ENCODE measurements at places on chromosomes 3 and 15.
A peak's percentile ranks its signal among the peaks of the same experiment; 100 is the strongest.

GRCh38 chr3:189637750-189638149, 6.6 kb downstream of the TP63 start:
- no peak for DNase-seq

GRCh38 chr3:53331871-53332270, 15.5 kb downstream of the DCP1A start:
- DNase-seq = no peak

GRCh38 chr3:33438284-33438668, 1.9 kb downstream of the UBP1 start:
- no peak for DNase-seq

DNA sequence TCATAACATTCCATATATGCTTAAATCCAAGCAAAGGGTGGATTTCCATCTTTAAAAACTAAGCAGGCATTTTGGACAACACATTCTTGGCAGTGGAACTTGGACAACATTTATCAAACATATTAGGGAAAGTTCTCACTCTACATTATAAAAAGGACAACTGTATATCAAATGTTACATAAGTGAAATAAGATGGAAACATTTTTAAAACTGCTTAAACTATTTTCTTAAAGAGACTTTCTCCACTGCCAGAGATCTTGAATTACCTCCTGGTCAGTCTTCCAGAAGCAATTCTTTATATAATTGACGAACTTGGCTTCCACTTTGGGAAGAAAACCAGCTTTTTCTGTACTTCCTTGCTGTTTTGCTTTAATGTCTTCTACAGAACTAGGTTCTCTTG, 109.3 kb downstream of the NEO1 start:
- DNase-seq = no peak

GRCh38 chr3:9435316-9435715, 37.9 kb downstream of the SETD5 start:
- no peak for DNase-seq

GRCh38 chr15:79170256-79170664, 79.7 kb upstream of the RASGRF1 start:
- DNase-seq = no peak

GRCh38 chr3:114439284-114439683, 145.5 kb downstream of the TIGIT start:
- DNase-seq = no peak

GRCh38 chr15:45587095-45587862, at the start of gene BLOC1S6:
Gene BLOC1S6 (plus strand): TSS chr15:45587379. CDS start chr15:45587444, 65 bp downstream.
- peak; percentile 70 for DNase-seq

Measured in GF-D8 (cell line).